LNCaP clone FGC (cell line): ENCODE measurements at places on chromosomes 3 and 15.

DNA sequence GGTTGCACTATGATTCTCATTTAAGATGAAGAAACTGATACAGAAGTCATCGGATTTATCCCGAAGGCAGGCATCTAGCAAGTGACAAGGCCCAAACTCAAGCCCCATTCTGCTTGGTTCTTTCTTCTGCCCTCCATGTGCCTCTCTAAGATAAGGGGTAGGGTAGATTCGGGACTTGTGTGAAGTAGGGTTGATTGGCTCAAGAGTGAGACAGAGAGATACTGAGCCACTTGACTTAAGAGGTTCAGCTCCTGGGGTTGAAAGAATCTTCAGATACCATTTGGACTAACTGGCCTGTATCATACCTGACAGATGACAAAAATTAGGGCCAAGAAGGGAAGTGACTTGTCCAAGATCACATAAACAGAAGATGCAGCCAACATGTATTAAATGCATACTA, 891 bp downstream of the RFT1 start:
- no peak for DNase-seq

- DNase-seq, result no peak
Observed at GRCh38 chr15:78906316-78906620, 33.6 kb downstream of the MORF4L1 start.

DNA sequence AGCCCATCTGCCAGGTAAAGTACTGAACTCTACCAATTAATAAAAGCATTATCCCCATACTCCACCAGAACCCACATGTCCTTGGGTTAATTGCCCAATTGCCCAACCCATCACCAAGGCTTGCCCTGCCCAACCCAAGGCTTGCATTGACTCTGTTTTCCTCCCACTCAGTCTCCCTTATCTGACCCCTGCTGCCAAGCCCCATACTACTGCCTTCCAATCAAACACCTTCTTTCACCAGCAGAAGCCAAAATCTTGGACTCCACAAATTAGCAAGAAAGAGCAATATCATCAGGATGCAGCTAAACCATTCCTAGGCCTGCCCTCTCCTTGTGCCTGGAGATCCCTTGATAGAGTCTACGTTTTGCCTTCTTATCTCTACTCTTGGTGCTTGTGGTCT, 602.9 kb downstream of the NTRK3 start:
- DNase-seq, result no peak

GRCh38 chr3:179526989-179527391, 35.7 kb upstream of the ACTL6A start:
- DNase-seq, result no peak

DNA sequence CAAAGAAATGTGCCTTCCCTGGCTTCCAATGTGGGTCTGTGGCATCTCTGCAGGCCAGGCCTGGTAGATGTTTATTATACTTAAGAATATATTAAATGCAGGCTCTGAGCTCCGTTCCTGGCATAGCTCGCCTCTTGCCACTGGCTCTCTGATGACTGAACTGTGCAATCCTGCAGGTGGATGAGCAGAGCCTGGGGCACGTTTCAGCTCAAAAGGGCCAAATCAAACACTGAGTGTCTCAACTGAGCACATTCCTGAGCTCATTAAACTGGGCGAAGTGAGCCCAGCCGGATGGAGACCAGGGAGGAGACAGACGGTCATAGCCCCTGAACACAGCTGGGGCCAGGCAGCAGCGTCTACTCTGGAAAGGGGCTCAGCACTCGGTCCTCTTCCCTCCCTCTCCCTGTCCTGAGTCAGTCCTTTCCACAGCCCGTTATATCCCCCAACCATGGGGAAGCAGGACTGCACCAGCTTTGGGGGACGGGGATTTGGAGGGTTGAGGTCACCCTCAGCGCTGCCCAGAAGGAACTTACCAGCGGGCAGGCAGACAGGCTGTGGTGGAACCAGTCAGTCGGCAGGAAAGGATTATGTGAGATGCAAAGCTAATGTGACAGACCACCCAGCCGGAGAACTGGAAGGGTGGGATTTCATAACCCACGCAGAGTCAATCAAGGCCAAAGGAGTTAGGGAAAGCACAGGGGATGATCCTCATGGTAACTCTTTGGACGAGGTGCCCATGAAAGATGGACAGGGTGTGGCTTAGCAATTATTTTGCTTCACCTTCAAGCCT, 77.4 kb upstream of the ANKRD34C start:
- DNase-seq, result peak; percentile 50

GRCh38 chr3:55571913-55572312, 84.8 kb upstream of the WNT5A start:
- no peak for DNase-seq

GRCh38 chr3:126620738-126621137, 34.2 kb downstream of the TXNRD3 start:
- no peak for DNase-seq

GRCh38 chr3:107028626-107029025, 348.6 kb upstream of the CCDC54 start:
- DNase-seq, result no peak

DNA sequence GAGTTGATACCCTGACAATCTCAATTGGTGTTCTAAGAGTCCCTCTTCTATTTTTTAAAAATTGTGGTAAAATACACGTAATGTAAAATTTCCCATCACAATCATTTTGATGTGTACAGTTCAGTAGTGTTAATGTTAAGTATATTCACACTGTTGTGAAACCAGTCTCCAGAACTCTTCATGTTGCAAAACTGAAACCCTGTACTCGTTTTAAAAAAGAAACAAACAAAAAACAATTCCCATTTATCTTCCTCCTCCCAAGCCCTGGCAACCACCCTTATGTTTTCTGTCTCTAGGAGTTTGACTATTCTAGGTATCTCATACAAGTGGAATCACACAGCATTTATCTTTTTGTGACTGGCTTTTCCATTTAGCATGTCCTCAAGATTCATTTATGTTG, 28.7 kb upstream of the ALPK3 start:
- no peak for DNase-seq

DNA sequence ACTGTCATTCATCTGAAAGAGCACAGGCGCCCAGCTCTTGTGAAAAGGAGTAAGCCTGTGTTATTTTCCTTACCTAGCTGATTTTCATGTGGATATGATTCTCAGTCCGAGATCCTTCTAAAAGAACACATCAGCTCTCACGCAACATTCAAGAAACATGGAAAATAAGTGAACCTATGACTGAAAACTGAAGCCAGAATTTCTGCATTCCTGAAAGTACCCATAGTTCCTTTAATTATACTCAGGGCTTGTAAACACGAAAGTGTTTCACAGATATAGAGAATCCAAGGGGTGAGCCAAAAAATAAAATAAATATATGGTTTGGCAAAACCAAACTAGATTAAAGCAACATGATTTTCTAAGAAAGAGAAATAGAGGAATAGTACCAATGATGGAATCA, 100.8 kb upstream of the CHMP2B start:
- no peak for DNase-seq

DNA sequence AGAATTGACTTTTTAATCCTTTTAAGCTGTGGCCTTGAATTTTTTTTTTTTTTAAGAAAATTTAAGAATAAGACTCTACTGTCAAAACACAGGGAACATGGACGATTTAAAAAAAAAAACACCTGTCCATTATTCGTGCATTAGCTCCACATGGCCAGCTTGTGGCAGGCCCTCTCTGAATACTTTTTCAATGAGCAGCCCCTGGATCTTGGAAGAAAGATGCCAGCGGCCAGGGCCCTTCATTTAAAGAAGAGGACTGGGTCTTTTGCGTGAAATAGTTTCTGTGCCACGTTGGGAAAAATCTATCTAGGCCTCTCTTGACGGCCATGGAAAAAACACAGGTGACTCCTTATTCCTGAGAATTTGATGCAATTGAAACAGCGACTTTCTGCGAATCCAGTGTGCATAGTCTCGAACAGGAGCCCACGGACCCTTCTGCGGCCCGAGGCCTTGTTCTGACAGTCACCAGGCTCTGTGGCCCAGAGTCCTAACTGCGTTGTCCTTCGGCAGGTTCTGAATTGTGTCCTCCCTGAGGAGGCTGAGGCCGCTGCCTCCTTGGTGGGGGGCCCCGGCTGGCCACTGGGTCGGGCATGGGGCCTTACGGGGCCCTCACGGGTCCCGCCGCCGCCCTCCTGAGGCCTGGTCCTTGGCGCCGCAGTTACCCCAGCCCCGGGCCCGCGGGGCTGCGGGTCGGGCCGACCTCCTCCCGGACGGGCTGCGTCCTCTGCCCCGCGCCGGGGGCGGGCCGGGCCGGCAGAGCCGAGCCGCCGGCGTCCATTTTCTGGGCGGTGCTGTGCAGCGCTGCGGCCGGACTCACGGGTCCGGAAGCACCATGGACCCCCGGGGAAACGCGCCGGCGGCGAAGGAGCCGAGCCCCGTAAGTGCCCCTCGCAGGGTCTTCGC, 33.5 kb downstream of the ZBTB38 start:
- no peak for DNase-seq

DNA sequence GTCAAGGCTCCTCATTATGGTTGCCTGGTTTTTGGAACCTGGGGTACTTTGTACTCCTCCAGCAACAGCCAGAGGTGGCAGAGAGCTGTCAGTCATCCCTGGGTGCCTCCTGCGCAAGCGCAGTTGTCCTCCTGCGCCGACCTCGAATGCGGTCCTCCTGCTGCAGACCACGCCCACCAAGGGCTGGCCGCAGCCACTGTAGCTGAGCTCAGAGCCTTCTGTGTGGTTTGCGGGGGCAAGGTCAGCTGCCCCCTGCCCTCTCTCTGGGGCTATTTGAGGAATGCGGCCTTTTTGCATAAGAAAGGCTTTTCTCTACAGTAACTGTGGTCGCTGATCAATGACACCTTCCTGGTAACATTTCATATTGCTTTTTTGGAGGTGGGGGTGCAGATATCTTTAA, 131.3 kb upstream of the SNRPN start:
- peak; percentile 43 for DNase-seq

- no peak for DNase-seq
Observed at GRCh38 chr3:193087336-193087735, 153.7 kb upstream of the PLAAT1 start.

- no peak for DNase-seq
Observed at GRCh38 chr3:191068946-191069813, 129.9 kb upstream of the OSTN start.

DNA sequence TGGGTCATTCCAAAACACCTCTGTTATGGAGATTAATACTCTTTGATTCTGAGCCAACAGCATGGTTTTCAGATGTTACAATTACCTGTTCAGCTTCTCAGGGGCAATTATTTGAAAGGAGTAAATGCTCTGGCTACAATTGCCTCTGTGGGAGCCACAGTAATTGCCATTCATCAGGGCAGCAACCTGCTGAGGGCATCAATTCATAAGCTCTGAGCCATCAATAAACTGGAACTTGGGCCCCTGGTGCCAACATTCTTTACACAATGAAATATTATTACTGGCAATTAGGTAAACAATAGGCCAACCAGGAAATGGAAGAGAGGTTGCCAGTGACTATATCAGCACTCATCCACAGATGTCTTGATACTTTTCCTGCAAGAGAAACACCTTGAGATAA, 660.8 kb downstream of the MECOM start:
- peak; percentile 35 for DNase-seq

GRCh38 chr3:178637802-178638201, 101.6 kb downstream of the KCNMB2 start:
- no peak for DNase-seq

DNA sequence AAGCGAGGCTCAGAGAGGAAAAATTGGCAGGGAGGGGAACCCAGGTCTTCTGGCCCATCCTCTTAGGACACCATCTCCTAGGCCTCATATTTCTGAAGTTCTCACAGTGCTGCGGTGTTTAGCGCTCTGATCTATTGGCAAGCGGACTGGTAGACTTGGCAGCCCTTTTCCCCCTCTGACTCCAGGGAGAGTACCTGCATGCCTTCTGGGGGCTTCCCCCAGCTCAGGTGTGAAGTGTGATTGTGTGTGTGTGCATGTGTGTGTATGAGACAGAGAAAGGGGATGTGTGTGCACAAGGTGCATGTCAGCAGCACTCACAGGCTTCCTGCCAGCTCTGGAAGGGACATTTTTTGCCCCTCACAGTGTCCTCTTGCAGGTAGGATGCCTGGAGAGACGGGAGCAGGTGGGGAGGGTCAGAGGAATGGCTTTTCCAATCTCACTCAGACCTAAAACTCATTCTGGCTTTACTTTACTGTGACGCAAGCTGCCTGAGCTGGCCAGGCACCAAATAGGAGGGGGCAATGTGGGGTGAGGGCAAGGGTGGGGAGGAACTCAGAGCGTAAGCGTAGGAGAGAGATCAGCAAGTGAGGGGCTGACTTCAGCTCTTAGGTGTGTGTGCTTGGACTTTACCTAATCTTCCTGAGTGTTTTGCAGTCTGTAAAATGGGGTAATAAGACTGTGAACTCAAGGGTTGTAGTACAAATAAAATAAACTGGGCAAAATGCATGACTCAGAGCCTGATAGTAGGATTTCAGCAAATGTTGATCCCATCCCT, 4.0 kb upstream of the IL17RE start:
- no peak for DNase-seq

DNA sequence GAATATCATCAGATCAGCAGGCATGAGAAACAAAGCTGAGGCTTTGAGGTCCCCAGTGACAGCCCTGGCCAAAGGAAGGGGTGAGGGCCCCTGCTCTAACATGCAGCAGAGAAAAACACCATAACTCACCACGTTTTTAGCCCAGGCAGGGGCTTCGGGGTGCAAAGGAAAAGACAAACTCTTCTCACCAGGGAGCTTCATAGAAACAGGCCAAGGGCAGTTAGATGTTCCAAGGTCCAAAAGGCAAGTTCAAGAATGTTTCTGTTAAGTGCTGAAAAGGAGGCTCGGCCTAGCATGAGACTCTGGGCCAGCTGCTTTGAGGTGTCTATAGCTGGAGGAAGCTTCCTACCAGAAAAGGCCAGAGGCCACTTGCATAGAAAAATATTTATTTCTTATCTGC, 608.4 kb upstream of the CFAP20DC start:
- DNase-seq, result no peak

DNA sequence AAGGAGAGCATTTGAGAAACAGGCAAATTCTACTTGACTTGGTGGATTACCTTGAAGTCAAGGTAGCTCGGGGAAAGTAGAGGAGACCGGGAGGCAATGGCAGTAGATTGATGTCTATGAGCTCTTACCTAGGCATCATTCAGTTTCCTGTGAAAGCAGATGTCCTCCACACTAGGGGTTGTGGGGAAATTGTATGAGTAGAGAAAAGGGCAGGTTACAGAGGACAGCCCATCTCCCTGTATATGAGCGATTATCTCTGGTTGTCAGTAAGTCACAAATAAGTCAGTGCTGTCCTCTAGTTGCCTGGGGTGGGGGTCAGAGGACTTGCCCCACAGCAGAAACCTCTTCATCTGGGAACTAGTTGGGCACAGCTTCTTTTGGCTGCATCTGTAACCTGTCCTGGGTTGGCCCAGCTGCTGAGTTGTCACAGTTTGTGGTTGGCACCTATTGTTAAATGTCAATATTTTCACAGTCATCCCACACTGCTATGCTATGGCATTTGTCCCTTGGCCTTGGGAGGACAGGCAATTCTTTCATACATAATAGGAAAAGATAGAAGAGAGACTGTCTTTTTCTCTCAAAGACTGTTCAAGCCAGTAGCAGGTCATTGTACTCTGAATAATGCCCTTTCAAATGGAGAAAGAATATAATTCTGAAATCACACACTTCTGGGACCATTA, 53.6 kb upstream of the LRRFIP2 start:
- peak; percentile 72 for DNase-seq

- no peak for DNase-seq
Observed at GRCh38 chr3:100443690-100444089, 42.4 kb downstream of the LNP1 start.
